ENCODE measurements at places on chromosomes 7 and 10. TPM values are rescaled to one million over a fixed set of nuclear protein-coding genes. Genes with fewer than 3 reads are reported as not detected.

DNA sequence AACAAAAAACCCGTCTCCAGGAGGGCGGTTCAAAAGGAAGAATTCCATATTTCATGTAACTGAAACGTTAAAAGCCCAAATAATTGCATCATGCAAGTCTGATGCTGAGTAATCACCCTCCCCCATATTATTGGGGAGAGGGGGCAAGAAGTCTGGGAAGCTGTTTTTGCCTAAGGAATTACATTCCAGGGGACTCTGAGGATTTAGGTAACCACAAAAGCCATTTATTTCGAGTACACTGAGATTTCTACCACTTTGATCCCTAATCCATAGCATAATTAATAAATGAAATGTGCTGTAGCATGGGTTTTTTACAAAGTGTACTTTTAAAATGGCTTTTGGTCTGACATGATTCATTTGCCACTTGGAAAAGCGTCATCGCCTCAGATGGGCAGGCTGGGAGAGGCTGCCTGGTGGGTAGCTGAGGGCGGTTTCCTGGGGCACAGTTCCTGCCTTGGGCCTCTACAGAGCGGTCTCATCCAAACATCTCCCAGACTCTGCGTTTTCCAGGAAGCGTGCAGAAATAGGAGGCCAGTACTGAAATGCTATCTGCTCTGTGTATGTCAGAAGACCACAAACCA is 106.5 kb downstream of the TCF7L2 start:
- DNase-seq: no peak

- no peak for DNase-seq
These were observed 161.6 kb downstream of the PRKG1 start for GRCh38 chr10:51235865-51236264.

- DNase-seq: no peak
These were observed 238.0 kb downstream of the TCERG1L start for GRCh38 chr10:131073469-131074035.

DNA sequence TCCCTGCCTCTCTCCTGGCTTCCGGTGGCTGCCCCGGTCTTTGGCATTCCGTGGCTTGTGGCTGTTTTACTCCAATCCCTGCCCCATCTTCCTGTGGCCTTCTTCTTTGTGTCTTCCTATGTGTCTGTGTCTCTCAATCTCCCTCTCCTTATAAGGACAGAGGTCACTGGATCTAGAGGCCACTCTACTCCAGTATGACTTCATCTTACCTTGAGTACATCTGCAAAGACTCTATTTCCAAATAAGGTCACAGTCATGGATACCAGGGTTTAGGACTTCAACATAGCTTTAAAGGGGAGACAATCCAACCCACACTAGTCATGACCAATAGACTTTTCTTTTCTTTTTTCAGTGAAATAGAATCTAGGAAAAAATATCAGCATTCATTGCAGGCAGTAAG is 153.3 kb upstream of the INSYN2A start:
- DNase-seq: no peak

- no peak for DNase-seq
These were observed 113.0 kb upstream of the PCDH15 start for GRCh38 chr10:54914049-54914448.

DNA sequence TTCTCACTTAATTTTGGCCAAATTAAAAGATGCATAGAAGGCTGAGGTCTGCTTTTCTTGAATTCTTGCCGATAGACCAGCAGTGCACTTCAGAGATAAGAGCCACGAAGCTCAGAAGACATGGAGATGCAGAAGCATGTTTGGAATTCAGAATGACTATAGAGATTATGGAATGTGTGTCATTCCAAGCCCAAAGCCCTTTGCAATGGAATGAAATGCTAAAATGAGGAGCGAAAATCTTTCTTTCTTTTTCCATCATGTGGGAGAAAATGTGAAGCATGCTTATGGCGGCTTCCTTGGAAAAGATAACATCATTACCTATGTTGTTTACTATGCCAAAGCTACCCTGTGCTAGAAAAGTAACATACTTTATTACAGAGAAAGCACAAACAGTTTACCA is 257.0 kb upstream of the RNF32 start:
- no peak for DNase-seq

DNA sequence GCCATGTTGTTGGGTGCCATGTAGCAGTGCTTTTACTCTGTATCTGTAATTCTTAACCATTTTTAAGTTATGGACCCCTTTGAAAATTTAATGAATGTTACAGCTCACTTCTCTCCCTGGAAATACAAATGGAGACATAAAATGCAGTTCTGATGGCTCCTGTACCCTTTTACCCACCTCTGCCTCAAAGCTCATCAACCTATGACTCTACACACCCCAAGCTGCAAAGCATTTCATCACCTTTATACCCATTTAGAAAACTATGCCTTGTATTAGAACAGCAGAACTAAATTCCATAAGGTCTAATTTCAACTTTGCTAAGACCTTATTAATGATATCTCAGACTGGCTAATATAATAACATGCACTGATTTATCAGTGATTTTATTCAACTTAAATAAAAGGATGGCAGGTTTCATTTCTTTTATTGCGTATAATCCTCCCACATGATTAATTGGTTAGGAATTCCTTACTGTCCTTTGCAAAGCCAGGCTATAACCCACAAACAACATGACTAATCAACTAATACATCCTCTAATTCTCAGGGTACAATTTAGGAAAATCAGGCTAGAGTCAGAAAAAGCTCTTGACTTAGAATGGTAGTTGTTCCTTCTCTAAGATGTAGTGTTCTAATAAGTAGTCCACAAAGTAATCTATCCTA is 68.1 kb downstream of the CPEB3 start:
- no peak for DNase-seq

GIMAP4 gene
- 106 TPM for polyA plus RNA-seq

LRIT1 gene
- not detected for polyA plus RNA-seq

SSC4D gene
- polyA plus RNA-seq: 2.0 TPM
